ENCODE measurements at places on chromosomes 7 and 10. TPM values are rescaled to one million over a fixed set of nuclear protein-coding genes. Genes with fewer than 3 reads are reported as not detected.

P4HA1 gene
- total RNA-seq: 241 TPM

CALD1 gene
- total RNA-seq: 532 TPM

STAMBPL1 gene
- 32.8 TPM for total RNA-seq

GJD4 gene
- total RNA-seq: not detected

SAMD9L gene
- total RNA-seq: 6.4 TPM

PHKG1 gene
- 0.72 TPM for total RNA-seq

PTPRN2 gene
- under 0.01 TPM for total RNA-seq

LRRC61 gene
- not detected for total RNA-seq

GBX1 gene
- total RNA-seq: not detected

CPA1 gene
- total RNA-seq: not detected

- peak; percentile 27 for DNase-seq
These were observed 822 bp downstream of the ZC3HAV1L start for GRCh38 chr7:139034855-139035585.

DNA sequence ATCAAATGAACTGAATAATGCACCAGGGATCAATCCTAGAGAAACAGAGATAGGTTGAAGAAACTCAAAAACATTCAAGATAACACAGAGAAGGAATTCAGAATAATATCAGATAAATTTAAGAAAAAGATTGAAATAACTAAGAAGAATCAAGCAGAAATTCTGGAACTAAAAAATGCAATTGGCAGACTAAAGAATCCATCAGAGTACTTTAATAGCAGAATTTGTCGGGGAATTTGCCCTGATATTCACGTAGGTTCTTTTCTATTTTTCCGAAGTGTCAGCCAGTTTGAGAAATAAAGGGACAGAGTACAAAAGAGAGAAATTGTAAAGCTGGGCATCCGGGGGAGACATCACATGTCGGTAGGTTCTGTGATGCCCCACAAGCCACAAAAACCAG is 9.4 kb upstream of the IMMP2L start:
- DNase-seq: no peak

DNA sequence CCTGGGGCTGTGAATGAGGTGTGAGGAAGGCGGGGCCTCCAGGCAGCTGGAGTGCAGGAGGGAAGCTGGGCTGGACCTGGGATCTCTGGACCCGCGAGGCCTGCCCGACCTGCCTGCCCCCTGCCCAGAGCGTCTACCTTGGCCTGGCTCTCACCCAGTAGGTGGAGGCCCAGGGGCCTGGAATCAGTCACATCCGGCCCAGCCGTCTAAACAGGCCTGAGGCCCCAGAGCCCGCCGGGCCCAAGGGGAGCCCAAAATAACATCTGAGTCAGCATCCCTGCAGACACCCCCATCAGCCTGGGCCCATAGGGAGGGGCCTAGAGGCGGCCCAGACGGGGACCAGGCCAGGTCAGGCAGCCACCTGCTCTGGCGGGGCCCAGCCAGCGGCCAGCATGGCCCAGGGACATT is 15.1 kb upstream of the ELN start:
- peak; percentile 29 for DNase-seq

- no peak for DNase-seq
These were observed 1240.4 kb downstream of the GATA3 start for GRCh38 chr10:9294865-9295264.

DNA sequence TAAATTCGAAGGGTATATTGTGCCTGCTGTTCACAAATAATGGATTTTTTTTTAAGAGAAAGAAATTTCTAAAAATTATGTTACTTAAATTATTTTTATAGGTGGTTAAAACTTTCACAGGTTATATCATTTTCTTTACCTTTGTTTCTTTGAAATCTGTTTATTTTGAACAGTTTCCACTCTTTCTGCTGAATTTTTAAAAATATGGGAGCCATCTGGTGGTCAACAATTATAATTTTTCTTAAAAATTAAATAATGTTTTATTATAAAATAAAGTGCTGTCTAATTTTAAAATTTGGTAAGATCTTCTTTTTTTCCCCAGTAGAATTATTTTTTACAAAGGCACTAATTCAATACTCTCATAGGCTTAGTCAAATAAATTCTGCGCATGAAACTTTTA is 263.9 kb downstream of the ETV1 start:
- DNase-seq: no peak

DNA sequence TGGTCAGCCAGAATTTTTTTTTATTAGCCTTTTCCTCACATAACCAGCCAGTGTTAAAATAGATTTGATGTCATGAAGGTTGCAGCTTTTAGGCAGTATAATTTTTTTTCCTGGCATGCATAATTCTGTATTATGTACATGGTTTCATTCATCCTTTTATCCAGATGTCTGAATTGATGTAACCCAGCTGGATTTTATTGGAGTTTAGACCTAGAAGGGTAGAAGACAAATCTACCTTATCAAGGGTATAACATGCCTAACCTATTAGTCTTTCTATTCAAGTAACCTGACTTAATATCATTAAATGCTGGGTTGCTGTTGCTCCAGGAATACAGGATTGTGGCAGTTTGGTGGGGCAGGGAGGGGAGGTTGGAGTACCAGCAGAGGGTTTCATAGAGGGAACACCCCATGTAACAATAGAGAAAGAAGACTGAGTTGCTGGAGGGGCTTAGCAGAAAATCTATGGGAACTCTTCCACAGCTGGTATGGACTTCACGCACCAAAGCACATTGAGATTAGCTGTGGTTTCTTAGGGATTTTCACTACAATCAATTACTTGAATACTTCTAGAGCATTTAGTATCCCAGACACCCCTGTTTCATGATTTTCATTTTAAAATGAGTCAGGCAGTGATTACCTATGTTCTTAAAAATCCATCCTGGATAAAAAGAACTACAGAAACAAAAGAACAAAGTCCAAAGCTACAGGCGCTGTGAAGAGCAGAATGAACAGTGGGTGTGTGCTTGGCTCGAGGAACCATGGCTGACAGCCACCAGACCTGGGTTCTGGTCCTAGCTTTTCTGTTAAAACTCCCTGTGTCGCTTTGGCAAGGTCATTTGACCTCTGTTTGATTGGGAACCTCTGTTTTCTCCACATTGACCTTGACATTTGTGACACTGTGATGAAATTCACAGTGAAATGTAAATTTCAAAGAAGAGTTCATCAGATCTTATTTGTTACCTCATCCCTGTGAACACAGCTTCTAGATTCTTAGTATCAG is 93.5 kb downstream of the CREM start:
- no peak for DNase-seq

- DNase-seq: peak; percentile 70
These were observed 8.9 kb downstream of the IGFBP1 start for GRCh38 chr7:45897042-45897690.

DNA sequence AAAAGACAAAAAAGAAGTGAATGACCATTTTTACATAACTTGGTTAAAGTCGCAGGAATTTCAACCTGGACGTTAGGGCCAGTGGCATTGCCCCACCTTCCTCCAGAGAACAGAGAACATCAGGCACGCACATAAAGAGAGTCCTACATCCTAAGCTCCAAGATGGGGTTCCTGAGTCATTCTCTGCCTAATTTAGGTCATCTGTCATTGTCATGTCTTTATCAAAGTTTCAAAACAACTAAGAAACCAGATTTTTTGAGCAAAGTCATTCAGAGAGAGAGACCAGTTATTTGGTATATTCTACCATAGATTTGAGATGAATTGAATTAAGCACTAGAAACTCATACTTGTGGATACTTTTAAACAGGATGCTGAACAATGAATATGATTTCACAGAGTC is 241.7 kb downstream of the CALN1 start:
- no peak for DNase-seq

DNA sequence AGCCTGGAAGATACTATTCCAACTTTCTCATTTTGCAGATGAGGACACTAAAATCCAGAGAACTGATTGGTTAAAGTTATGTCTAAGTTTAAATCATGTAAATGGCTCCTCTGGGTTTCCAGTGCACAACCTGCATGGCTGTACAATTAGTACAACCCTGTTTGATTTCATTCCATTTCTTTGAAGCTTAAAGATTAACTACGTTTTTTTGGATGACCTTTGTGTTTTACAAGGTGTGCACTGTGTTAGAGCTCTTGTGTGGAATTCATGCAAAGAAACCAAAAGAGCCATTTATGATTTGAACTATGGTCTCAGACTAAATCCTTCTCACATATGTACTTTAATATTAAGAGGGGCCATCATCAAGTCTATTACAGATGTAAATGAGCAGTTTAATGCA is 149.5 kb downstream of the TMEM168 start:
- no peak for DNase-seq

DNA sequence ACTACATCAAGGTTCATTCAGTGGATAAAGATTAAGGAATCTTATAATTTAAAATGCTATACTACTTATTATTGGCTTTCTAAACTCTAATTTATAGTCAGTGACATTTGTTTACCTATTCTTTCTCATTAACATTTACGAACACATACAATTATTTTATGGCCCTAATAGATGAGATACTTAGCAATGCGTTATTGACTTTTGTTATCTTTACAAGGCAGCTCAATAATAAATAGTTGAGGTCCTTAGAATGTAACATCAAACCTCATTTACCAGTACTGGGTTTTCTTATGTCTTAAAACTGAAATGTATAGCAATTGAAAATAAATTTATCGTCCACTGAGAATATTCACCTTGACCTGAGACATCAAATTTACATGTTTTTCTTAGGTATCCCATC is 89.0 kb downstream of the THSD7A start:
- no peak for DNase-seq

GRCh38 chr10:114930320-114930719 is 7.7 kb upstream of the TRUB1 start:
- DNase-seq: no peak

GRCh38 chr10:86752311-86752710 is 4.1 kb upstream of the BMPR1A start:
- DNase-seq: no peak

DNA sequence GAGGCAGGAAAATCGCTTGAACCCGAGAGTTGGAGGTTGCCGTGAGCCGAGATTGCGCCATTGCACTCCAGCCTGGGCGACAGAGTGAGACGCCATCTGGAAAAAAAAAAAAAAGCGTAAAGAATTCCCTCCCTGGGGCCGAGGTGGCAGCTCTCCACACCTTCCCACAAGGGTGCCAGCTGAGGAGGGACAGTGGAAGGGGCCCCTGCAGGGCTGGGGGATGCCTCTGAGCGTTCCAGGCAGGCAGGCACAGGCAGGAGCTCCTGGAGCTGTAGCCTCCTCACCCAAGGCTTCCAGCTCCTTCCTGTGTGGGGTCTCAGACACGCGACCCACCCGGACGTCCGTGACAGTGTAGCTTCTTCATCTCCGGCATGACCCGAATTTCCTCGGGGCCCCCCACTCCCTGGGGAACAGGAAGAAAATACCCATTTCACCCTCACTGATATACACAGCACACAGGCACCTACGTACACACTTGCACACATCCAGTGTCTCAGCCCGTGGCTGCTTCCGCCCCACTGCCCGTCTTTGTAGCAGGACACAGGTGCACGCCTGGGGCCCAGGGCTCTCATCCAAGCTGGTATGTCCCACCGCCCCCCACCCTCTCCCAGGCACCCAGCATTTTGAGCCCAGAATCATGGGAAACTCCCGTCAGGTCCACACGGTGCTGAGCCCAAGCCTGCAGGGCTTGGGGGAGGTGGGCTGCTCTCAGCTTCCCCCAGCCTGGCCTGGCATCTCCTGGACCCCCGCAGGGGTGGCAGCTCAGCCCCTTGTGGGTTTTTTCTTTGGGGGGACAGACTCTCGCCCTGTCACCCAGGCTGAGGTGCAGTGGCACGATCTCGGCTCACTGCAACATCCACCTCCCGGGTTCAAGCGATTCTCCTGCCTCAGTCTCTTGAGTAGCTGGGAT is 25.7 kb downstream of the GRIFIN start:
- DNase-seq: no peak

- DNase-seq: no peak
These were observed 44.0 kb downstream of the LDB3 start for GRCh38 chr10:86712317-86712707.

DNA sequence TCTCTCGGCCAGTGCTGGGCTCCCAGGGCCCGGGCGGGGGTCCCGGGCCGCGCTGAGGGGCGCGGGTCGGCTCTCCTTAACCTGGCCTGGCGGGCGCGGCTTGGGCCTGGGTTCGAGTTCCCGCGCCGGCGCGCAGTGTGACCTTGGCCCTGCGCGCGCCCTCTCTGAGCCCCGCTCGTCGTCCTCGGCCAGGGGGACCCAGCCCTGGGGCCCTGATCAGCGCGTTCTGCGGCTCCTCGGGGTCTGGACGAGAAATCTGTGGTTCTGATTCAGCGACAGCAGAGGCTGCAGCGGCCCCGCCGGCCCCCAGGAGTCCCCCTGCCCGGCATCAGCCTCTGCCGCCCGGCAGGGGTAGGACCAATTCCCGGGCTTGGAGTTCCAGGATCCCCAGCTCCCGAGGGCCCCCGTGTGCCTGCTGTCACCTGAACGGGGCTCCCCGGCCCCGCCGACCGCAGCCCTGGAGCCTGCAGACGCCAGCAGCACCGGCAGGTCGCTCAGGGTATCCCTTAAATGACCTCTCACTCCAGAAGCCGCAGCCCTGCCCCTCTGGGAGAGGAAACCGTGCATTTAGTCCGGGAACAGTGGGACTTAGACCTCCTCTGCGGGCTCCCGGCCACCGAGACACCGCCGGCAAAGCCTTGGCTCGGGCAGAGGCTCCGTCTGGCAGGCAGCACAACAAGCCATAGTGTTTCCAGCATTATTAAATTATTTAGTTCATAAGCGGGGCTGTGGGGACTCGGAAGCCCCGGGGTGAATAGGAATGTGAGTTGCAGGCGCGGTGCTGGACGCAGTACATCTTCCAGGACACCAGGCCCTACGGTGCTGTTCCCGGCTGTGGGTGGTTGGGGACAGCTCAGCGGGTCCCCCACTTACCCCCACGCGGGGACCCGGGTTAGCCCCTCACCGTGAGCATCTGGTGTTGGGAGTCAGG is 572 bp downstream of the CHST12 start:
- DNase-seq: peak; percentile 21

DNA sequence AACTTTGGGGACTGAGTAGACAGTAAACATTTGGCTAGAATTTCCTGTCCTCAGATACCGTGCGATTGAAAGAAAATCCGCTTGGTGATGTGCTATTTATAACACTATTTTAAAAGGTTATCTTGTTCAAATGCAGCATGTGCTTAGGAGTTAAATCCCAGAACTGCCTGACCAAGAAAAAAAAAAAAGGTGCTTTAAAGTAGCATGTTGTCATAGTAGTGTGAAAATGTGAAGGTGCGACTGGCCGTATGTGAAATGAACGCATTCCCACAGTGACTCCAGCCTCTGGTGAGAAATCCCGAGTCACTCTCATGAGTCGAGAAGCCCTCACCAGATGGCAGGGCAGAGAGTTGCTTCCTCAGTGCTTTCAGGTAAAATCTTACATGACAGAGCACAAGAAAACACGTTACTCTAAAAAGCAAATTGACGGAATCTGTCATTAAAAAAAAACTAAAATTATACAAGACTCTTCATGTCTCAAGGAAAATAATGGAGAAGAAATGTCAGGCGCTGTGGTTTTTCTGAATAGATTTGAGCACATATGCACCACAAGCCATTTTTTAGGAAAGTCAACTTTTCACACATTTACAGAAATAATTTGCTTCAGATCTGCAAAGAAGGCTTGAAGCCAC is 18.4 kb upstream of the KLF6 start:
- peak; percentile 55 for DNase-seq
